ENCODE measurements at places on chromosomes 16 and 17. TPM values are rescaled to one million over a fixed set of nuclear protein-coding genes. Genes with fewer than 3 reads are reported as not detected.

DNA sequence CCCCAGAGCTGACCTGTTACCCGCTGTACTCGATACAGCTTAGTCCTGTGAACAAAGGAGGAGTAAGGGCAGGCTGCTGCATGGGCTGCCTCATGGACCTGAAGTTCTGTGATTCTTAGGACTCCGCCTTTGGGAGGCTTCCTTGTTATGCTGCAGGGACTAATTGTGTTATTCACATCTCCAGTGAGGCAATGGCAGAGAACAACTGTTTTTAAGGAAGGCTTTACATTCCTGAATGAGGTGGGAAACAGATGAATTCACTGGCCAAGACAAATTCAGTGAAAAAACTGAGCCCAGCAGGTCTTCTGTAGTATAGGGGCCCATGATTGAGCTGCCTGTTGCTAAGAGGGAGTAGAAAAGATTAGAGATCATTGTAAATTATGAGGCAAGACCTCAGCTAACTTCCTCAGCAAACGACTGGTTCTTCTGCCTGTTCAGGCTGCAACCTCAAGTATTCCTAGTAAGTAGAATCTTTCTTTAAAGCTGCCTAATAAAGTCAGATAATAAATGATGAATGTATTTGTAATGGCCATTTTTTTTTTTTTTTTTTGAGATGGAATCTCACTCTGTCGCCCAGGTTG, 26.3 kb downstream of the ADORA2B start:
- H3K27me3 ChIP-seq: no peaks in the 10 kb centered on the region
- H3K4me1 ChIP-seq: no peaks in the 10 kb centered on the region
- H3K36me3 ChIP-seq: no peaks in the 10 kb centered on the region
- no peak for DNase-seq

Gene DHX58
- total RNA-seq: 43.3 TPM

Gene AATK
- total RNA-seq: 2.1 TPM

Gene CCDC144A
- total RNA-seq: 8.4 TPM
